Frontal cortex (tissue), 4 donors: ENCODE measurements at places on chromosomes 12 and 14.

DNA sequence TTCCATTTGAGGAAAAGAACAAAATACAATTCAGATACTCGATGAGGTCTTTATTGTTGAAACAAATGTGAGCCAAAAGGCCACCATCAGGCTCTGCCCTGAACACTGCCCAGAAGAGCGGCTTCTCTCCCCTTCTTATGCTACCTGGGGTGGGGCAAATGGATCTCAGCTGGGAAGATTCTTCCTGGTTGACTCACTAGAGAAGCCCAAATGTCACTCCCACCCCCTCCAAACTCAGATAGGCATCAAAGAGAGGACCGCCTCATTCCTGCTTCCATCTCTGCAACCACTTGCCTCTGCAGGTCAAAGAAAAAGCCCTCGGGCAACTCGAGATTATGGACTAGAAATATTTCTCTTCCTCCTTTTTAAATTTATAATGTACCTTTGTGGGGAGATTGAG lies 55.8 kb downstream of the TBX3 start:
- no peak for DNase-seq

- no peak for DNase-seq
Measured at GRCh38 chr14:89365061-89365801, 51.8 kb downstream of the FOXN3 start.

DNA sequence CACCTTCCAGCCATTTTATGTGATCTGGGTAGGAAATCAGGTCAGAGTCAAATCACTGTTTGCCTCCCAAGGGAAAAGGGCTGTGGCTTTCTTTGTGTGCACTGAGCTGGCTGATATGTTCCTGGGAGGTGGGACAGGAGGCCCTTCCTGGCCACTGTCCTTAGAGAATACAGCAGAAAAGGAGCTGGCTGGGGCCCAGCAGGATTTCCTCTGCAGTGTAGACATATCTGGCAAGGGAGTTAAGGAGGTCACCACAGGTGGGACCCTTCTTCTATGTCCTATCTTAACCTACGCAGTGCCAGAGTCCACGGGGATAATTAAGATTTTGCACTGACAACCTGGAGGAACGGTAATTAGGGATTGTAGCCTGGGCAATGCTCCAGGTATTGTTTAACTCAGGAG lies 145.3 kb downstream of the NTF3 start:
- no peak for DNase-seq

- DNase-seq, result no peak
Measured at GRCh38 chr12:119181202-119181601, 2.5 kb downstream of the HSPB8 start.

GRCh38 chr12:120215357-120215735 lies 14.4 kb upstream of the RPLP0 start:
- DNase-seq, result no peak

DNA sequence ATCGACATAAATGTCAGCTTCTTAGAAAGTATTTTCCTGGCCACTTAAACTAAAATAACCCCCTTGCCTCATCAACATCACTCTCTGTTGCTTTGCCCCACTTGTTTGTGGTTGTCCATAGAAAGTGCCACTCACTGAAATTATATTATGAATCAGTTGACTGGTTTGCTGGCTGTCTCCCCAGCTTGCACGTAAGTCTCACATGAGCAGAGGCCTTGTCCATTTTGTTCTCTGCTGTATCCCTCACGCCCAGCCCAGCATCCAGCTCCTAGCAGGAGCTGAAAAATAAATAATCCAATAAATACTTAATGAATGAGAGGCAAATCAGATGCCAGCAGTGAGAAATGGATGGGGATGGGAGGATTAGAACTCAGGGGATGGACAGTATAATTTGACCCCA lies 159.3 kb downstream of the KSR2 start:
- DNase-seq, result no peak

DNA sequence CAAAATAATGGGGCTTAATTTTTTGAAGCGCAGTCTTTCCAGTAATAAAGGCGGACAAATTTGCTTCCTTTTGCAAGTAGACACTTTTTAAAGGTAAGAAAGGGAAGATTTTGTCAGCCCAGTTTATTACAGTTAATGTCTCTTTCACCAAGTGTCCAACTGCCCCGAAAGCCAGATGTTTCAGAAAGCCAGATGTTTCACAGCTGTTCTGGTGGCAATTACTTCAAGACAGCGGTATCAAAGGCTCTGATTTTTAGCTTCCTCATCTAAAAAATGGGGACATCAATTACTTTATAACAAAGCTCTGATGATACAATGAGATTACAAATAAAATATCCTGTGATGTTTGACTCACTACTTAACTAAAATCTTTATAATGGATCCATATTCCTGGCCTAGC lies 1.0 kb downstream of the WBP11 start:
- no peak for DNase-seq

DNA sequence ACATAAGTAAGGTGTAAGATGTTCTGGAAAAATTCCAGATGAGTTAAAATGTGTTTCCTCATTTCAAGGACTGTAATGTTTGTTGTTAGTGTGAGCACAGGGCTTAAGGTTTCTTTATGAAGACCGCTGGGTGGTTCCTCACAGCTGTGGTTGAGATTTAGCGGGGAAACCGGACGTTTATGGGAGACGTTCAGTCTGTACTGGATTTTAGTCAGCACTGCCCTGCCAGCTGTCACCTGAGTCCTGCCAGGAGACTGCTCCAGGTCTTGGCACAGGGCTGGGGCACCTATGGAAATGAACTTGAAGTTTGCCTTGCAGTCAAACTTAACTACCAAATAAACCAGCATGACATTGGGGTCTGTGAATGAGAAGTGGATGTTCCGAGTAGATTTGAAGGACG lies 555.2 kb downstream of the DIO2 start:
- DNase-seq, result no peak

- DNase-seq, result no peak
Measured at GRCh38 chr12:124057691-124058090, 84.7 kb downstream of the ZNF664 start.
